ENCODE measurements at places on chromosomes 16 and 17.

- DNase-seq, result no peak
Observed at GRCh38 chr16:52563767-52564611, 17.0 kb upstream of the TOX3 start.

- DNase-seq, result peak; percentile 15
Observed at GRCh38 chr17:50304781-50305404, 30.6 kb downstream of the TMEM92 start.

GRCh38 chr17:9886141-9886930, 18.7 kb downstream of the RCVRN start:
- DNase-seq, result no peak

DNA sequence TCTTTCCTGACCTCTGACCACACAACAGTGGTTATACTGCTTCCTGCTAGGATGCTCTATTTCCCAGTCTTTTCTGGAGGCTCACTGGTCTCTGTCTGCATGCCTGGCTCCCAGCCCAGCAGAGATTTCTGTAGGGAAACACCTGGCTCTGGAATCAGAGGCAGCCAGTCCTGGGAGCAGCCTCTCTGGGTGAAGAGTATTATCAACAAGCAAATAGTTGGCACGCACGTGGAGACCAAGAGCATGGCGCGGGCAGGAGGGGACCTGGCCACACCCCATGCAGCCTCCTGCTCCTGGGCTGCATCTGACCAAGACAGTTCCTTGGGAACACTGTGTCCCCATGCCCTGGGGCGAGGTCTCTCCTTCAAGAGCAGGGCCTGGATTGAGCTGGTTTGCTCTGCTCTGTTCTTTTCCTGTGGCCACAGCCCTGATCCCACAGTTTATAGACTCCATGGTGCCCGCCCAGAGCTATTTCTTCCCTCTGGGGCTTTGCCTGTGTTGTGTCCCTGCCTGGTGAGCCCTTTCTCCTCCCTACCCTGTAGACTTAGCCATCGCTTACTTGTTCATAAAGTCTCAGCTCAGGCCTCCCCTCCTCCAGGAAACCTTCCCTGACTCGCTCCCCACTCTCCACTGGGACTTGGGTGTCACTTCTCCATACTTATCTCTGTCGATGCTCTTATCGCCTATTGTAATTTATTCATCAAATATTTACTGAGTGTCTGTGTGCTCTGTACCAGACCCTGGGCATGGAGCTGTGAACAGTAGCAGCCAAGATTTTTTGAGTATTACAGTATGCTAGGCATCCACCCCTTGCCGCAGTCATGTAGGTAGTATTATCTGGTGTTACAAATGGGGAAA, 60.6 kb downstream of the SCNN1B start:
- peak; percentile 96 for DNase-seq

DNA sequence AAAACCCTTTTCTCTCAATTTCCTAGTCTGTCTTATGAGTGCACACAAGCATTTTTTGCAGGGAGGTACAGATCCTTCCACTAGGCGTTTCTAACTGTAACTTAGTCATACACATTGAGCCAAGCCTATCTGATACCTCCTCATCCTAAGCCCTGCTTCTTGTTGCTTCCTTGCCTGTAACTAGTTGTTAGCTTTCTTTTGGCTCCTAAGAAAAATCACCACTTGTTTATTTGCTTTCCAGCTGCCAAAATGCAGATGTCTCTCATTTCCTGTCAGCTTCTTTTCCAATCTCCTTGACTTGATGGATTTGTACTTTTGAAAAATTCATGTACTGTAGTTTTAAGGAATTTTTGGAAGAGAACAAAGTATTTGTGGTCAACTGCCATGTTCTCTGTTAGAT, 73.7 kb downstream of the TNRC6C start:
- no peak for DNase-seq

GRCh38 chr17:68184816-68185436, 62.9 kb upstream of the AMZ2 start:
- DNase-seq, result no peak

- DNase-seq, result no peak
Observed at GRCh38 chr16:66668777-66669444, 27.6 kb downstream of the CMTM4 start.

- no peak for DNase-seq
Observed at GRCh38 chr17:40337351-40337750, 27.2 kb downstream of the GJD3 start.

- DNase-seq, result no peak
Observed at GRCh38 chr17:38873640-38874380, 4.0 kb downstream of the LASP1 start.

- no peak for DNase-seq
Observed at GRCh38 chr16:62709794-62710193, 673.6 kb upstream of the CDH8 start.

- DNase-seq, result no peak
Observed at GRCh38 chr17:41013181-41013580, 4.3 kb upstream of the KRTAP3-1 start.

GRCh38 chr16:57862698-57863433, 60.6 kb upstream of the KIFC3 start:
- DNase-seq, result no peak

GRCh38 chr16:77211880-77212740, 12.9 kb downstream of the SYCE1L start:
- peak; percentile 76 for DNase-seq

GRCh38 chr17:62121025-62121730, 56.1 kb upstream of the MED13 start:
- no peak for DNase-seq

DNA sequence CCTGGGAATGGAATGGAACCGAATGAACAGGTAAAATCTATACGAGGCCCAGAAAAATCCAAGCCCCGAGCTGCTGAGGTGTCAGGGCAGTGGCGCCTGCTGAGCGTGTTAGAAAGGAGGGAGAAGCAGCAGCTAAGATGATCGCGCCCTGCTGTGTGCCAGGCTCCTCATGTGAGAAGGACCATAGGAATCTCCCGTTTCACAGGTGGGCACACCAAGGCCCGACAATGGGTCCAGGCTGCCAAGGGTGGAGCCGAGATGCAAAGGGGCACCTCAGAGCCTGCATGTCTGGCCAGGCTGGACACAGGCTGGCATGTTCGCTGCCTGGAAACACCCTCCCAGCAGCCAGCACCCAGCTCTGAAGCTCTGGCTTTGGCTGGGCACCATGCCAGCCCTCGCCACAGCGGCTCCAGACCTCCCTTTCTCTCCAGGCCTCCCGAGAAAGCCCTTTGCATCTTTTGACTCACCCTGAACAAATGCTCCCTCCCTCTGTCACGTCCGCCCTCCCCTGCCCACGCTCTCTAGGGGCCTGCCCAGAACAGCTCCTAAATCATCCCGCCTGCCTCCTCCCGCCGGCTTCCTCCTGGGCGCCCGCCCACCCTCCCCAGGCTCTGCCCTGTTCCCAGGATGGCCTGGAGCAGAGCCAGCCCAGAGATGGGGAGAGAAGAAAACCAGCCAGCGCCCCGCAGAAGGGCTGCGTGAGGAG, 217.8 kb upstream of the GSE1 start:
- peak; percentile 83 for DNase-seq

- no peak for DNase-seq
Observed at GRCh38 chr17:62648251-62648955, 20.9 kb downstream of the MRC2 start.

DNA sequence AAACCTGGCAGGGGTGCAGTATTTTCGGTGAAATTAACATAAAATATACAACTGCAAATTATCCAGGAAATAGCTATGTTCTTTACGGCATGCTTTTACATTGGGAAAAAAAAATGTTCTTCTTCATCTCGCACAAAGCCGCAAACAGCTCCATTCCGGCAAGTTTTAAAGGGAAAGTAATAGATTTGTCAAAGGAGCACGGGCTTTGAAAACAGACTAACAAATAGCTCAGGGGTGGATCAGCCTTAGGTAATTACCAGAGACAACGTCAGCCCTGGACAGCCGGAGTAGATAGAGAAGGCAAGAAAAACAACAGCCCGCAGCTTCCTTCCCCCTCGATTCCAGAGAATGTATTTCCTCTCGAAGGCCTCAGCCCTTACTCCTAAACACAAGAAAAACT, 222.5 kb downstream of the C16orf78 start:
- no peak for DNase-seq

DNA sequence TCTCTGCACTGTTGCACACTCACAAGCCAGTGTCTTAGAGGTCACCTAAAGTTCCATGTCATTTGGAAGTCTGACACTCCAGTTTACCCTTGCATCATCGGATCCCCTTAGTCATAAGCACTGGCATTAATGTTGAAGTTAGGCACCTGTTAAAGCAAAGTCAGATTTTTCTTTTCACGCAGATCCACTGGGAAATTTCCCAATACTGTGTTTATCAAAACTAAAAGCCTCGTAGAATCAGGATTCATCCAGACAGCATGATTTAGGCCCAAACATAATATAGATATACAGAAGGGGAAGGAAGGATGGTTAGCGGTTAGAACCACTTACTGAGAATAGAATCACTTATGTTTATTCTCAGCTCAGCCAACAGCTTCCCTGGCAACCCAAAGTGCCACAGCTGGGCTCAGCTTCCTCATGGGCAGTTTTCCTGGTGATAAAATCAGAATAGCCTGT, 30.1 kb upstream of the HAPSTR1 start:
- no peak for DNase-seq

DNA sequence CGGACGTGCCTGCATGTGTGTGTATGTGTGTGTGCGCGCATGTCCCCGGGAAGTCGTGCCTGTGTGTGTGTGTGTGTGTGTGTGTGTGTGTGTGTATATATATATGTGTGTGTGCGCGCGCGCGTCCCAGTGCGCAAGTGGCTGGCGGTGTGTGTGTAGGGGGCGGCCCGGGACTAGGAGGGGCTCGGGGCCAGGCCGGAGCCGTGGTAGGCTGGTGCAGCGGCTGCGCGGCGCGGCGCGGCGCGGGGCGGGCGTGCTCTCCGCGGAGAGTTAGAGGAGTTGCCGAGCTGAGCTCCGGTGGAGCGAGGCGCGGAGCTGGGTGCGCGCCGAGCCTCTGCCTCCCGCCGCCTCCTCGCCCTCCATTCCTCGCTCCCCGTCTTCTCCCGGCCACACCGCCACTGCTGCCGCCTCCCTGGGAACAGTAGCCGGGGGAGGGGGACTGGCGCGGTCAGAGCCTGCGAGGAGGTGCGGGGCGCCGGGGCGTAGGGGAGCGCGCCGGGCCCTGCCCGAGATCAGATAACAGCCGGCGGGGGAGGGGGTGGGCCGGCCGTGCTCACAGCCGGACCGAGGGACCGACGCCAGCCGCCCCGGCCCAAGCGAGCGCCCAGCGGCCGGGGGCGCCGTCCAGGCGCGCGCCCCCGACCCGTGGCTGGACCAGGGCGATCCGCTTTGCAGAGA, at the start of gene KCNJ12:
TSS of gene KCNJ12 (plus strand) at position 277 of the 678 bp plus-strand sequence. CDS start 38,986 bp downstream, outside the sequence.
- peak; percentile 54 for DNase-seq

DNA sequence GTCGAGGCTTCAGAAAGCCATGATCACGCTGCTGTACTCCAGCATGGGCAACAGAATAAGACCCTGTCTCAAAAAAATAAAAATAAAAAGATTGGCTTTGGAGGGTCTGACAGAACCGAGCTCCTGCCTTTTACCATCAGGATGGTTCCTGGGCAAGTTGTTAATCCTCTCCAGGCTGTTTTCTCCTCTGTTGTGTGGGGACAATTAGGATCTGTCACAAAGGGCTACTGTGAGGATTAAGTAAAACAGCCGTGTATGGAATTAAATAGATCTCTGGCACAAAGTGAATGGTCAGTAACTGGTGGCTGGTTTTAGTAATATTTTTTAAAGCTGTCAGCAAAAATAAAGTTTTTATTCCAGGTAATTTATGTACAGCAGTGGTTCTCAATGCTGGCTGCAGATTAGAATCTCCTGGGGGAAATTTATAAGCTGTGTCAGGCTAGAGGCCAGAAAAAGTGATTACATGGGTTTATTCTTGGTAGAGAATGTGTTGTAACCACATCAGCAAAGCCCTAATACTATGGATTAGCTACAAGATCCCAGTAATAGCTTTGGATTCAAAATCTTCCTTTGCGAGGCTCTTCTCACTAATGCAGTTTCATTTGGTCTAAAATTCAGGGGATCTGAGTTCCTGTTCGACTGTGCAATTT, 47.2 kb downstream of the GPRC5B start:
- DNase-seq, result no peak

DNA sequence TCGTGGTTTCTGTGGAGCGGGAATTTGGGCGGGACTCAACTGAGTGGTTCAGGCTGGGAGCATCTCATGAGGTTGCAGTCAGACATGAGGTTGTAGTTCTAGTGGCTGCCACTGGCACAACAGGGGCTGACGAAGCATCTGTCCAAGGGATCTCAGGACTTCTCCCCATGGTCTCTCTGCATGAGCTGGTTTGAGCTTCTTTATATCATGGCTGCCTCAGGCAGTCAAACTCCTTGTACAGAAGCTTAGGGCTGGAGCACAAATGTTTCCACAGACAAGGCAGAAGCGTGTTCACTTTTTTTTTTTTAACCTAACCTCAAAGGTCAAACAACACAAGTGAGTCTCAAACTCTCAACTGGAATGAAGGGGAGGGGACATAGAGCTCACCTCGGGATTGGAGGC, 243.3 kb downstream of the MSI2 start:
- no peak for DNase-seq

DNA sequence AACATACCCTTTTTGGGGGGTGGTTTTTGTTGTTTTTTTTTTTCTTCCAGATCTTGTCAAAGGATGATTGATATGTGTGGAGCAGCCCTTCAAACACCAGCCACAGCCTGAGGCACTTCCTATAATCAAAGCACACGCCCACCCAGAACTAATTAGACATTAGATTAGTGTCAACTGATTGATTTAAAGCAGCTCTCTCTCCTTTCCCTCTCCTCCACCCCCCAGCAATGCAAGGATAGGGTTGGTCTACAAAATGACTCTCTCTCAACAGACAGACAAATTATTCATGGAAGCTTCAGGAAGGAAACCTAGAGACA, 250.3 kb upstream of the SOX9 start:
- DNase-seq, result no peak

GRCh38 chr16:75336521-75336920, 85.1 kb upstream of the BCAR1 start:
- no peak for DNase-seq

- DNase-seq, result no peak
Observed at GRCh38 chr17:64519601-64520000, 12.8 kb downstream of the CEP95 start.

DNA sequence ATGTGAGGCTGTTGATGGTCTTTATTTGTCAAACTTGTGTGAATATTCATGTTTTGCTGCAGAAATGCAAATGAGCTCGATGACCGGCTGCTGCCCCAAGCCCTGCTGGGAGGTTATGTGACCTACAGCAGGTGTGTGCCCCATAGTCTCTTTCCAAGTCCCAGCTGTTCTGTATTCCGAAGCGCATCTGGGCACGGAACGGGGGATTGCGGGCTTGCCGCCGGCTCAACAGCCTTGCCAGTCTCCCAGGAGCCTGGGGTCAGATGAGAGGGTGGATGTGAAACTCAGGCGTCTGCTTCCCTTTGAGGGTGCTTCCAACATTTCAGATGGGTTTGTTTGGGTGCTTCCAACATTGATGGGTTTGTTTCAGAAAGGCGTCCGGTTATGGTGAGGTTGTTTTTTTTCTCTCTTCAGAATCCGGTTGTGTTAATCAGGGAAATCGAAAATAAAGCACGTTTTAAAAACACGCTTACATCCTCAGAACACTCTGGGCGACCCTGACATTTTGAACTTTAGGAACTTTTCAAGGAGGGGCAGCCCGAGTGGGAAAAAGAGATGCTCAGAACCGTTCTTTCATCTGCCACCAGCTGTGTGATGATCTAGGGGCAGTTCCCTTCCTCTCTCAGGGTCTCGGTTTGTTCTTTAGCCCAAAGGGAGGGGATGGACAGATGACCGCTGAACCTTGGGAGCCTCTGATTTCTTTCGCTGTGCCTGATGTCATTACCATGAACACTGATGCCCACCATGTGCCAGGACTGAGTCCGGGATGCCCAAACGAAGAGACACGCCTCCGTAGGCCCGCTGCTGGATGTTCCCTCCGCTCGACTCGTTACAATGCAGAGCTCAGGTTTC, 47.8 kb upstream of the AMZ2 start:
- no peak for DNase-seq

All from thyroid gland (tissue), 4 donors.